Activated CD8-positive, alpha-beta memory T cell treated with anti-CD3 and anti-CD28 coated beads, Interleukin-2, amount 10 ng/mL, durations not matched to agents 7 days and 5 days (primary cell): ENCODE measurements at places on chromosomes 2 and 18. TPM values are rescaled to one million over a fixed set of nuclear protein-coding genes. Genes with fewer than 3 reads are reported as not detected.

Gene MROH2A
- not detected for total RNA-seq

Gene ITPRIPL1
- total RNA-seq = 53.2 TPM

Gene MALL
- not detected for total RNA-seq

Gene PCGF1
- total RNA-seq = 15.5 TPM

- DNase-seq = no peak
- peaks cover 7% of the 10 kb centered on the region for H3K4me1 ChIP-seq
- H3K27ac ChIP-seq = no peak overlapping the region
Observed at GRCh38 chr2:9232886-9233285, 26.3 kb downstream of the ASAP2 start.

GRCh38 chr2:11013196-11013595 is 101.5 kb downstream of the KCNF1 start:
- H3K27me3 ChIP-seq = peaks cover 16% of the 10 kb centered on the region
- DNase-seq = no peak
- no peaks in the 10 kb centered on the region for H3K4me1 ChIP-seq
- H3K27ac ChIP-seq = no peak overlapping the region
- H3K36me3 ChIP-seq = no peaks in the 10 kb centered on the region

DNA sequence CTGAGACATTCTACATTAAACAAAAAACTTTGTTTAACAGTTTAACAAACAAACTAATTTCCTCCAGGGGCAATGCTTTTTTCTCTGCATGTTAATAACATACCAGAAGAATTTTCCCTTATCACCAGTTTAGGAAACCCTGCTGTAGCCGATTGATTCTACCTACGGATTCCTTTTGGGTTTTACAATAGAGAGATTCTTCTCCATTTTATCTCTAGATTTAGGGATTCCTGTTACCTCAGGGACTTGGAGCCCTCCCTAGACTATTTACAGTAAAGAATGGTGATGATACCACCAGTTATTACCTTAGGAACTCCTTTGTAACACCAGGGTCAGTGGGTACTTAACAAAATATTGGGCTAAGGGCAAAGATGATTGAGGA is 5.3 kb upstream of the ERICH2 start:
- no peak overlapping the region for H3K27ac ChIP-seq
- DNase-seq = no peak
- H3K36me3 ChIP-seq = no peaks in the 10 kb centered on the region
- H3K4me3 ChIP-seq = no peak overlapping the region

DNA sequence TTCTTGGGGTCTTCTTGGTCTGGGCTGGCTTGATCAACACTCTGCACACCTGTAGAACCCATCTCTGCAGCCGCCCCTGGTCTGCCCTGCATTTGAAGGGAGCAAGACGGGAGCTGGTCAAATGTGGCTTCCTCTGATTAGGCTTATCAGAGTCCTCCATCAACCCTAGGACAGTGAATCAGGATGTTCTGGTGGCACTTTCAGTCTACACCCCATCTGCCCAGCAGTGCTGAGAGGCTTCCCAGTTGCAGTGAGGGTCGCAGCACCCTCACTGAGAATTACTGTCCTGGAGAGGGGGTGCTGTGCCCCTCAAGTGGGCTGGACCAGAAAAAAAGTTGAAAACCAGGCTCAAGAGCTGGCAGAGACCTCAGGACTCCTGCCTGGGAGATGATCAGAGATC is 152.9 kb downstream of the DYSF start:
- H3K27ac ChIP-seq = no peak overlapping the region
- no peaks in the 10 kb centered on the region for H3K27me3 ChIP-seq
- peak; percentile 29 for DNase-seq
- no peak overlapping the region for H3K4me3 ChIP-seq
- H3K4me1 ChIP-seq = peaks cover 33% of the 10 kb centered on the region
- H3K36me3 ChIP-seq = no peaks in the 10 kb centered on the region

- H3K27me3 ChIP-seq = peaks cover 4% of the 10 kb centered on the region
- H3K36me3 ChIP-seq = no peaks in the 10 kb centered on the region
- H3K27ac ChIP-seq = no peak overlapping the region
- no peak for DNase-seq
- no peak overlapping the region for H3K4me3 ChIP-seq
Observed at GRCh38 chr2:53422979-53423378, 344.6 kb upstream of the CHAC2 start.

GRCh38 chr2:238370094-238370822 is 49.9 kb downstream of the TRAF3IP1 start:
- H3K27ac ChIP-seq = no peak overlapping the region
- no peak for DNase-seq
- peaks cover 3% of the 10 kb centered on the region for H3K4me1 ChIP-seq
- no peak overlapping the region for H3K4me3 ChIP-seq
- H3K27me3 ChIP-seq = no peaks in the 10 kb centered on the region

DNA sequence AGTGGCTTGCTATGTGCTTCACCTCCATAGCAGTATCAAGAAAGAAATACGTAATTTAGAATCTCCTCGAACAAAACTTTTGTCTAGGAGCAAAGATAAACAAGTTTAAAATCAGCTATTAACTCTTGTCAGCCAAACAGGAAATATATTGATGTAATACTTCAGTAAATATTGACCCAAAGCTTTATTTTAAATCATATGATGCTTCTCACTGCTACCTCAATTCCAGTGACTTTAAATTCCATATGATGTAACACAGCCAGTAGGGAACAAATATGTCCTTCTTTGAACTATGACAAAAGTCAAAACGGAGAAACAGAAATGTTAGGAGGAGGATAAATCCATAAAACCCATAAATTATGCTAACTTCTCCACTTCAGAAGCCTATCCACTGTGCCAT is 7.2 kb downstream of the RNF103 start:
- DNase-seq = no peak
- H3K36me3 ChIP-seq = peaks cover 49% of the 10 kb centered on the region
- no peak overlapping the region for H3K27ac ChIP-seq
- no peak overlapping the region for H3K4me3 ChIP-seq
- H3K4me1 ChIP-seq = peaks cover 29% of the 10 kb centered on the region

DNA sequence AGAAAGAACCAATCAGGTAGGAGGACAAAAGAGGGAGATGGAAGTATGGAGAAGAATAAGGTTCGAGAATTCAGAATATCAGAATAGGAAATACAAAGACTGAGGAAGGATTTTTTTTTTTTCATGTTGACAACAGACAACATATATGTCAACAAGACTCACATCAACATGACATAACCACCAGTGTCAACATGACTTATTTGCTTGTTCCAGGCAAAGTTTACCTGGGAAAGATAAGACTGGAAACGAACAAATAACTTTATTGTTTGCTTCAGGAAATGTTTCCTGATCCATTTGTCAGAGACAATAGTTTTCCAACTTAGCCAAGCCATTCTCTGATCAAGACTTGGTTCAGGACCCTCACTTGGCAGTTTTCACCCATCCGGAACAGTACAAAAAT is 321.9 kb upstream of the NETO1 start:
- H3K36me3 ChIP-seq = no peaks in the 10 kb centered on the region
- no peaks in the 10 kb centered on the region for H3K4me1 ChIP-seq
- DNase-seq = no peak
- H3K27ac ChIP-seq = no peak overlapping the region

GRCh38 chr2:137287913-137288639 is 522.7 kb downstream of the THSD7B start:
- H3K36me3 ChIP-seq = no peaks in the 10 kb centered on the region
- H3K4me3 ChIP-seq = no peak overlapping the region
- DNase-seq = no peak
- H3K4me1 ChIP-seq = no peaks in the 10 kb centered on the region
- no peaks in the 10 kb centered on the region for H3K27me3 ChIP-seq

GRCh38 chr18:10202845-10203321 is 251.6 kb upstream of the APCDD1 start:
- no peak overlapping the region for H3K27ac ChIP-seq
- H3K36me3 ChIP-seq = no peaks in the 10 kb centered on the region
- peaks cover 3% of the 10 kb centered on the region for H3K27me3 ChIP-seq
- no peak for DNase-seq
- H3K4me3 ChIP-seq = no peak overlapping the region

DNA sequence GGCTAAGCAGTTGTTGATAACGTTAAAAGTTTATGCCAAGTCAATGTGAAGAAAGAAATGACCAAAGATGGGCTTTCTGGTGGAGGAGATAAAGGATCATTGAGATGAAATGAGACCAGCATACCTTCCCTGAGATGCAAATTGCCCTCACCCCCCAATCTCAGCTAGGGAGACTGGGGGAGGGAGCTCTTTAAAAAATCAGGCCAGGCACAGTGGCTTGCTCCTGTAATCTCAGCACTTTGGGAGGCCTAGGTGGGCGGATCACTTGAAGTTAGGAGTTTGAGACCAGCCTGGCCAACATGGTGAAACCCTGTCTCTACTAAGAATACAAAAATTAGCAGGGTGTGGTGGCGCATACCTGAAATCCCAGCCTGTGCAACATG is 30.9 kb upstream of the KCMF1 start:
- peak overlapping the region; percentile 67 for H3K4me3 ChIP-seq
- H3K4me1 ChIP-seq = peaks cover 57% of the 10 kb centered on the region
- peak overlapping the region; percentile 96 for H3K27ac ChIP-seq
- DNase-seq = peak; percentile 47
